ENCODE measurements at places on chromosomes 6 and 20. TPM values are rescaled to one million over a fixed set of nuclear protein-coding genes. Genes with fewer than 3 reads are reported as not detected.

- ATAC-seq, result no peak
These were observed 946.2 kb downstream of the KIF16B start for GRCh38 chr20:15627089-15627488.

DNA sequence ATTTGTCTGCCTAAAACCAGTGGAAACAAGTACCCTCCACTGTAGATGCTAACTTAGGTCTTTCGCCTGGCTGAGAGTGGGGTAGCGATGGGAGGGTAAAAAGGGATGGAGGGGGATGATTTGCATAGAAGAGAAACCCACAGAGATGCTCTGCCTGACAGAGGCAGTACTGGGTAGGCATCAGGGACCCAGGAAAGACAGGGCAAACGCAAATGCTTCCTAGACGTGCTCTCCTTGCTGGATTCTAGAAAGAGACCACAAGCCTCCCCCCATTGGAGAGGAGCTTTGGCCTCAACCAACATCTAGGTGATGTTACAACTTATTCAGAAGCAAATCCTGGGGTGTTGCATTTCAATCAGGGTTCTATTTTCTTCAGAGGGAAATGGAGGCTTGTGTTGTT is 3.2 kb downstream of the OLIG3 start:
- ATAC-seq, result no peak

GRCh38 chr6:66186756-66187155 is 479.7 kb upstream of the EYS start:
- ATAC-seq, result no peak

DNA sequence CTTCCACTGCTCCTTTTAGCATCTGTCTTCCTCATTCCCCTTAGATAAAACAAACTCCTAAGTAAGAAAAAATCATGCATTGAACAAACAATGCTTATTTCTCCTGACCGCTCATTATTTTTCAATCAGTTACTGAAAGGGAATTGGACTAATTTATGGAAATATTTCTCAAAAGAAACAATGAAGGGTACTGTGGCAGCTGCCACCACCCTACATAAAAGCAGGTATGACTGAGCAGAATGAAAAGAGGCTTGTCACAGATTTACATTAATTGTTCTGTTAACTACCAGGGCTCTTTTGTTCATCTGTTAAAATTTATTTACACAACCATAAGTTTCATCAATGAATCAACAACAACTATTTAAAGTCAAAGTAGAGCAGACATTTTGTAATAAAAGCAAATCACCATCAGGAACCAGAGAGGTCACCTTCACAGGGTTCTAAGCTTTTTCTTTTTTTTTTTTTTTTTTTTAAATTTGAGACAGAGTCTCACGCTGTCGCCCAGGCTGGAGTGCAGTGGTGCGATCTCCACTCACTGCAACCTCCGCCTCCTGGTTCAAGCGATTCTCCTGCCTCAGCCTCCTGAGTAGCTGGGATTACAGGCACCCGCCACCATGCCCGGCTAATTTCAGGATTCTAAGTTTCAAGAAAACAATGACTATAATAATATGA is 204.0 kb downstream of the PTPRK start:
- ATAC-seq, result no peak

- no peak for ATAC-seq
These were observed 13.3 kb downstream of the ELOVL5 start for GRCh38 chr6:53335224-53335994.

GRCh38 chr6:45758787-45759471 is 256.7 kb downstream of the CLIC5 start:
- no peak for ATAC-seq

DNA sequence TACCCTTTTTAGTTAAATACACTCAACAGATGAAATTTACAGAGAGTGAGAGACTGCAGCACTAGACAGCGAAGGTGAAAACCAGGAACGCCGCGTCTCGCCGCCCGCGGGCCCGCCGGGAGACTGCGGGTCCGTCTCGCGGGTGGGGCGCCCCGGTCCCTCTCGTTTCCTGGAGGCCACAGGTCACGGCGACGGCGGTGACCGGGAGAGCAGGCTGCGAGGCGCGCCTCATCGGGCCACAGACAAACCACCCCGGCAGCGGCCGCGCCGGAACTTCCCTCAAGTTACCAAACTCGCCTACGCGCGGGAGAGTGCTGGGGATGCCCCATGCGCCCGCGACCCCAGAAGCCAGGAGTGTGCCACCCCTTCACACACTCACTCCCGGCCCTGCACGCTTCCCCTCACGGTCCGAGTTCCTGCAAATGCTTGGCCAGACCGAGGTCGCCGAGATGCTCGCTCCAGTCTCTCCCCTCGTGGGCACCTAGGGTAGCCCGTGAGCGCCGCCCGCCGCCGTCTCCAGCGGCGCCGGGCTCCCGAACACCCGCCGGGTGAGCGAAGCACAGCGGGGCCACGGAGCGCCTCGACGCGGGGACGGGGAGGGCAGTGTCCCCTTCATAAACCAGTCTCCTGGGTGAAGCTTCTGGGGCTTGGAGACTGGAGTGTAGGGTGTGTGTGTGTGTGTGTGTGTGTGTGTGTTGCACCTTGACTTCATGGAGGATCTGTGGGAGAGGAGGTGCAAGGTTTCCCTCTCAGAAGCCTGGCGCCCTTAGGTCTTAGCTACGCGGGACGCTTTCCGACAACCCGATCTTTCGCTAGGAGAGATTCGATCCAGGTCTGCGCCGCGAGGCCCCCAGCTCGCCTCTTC is 1.4 kb downstream of the BACH2 start:
- ATAC-seq, result peak; percentile 28

DNA sequence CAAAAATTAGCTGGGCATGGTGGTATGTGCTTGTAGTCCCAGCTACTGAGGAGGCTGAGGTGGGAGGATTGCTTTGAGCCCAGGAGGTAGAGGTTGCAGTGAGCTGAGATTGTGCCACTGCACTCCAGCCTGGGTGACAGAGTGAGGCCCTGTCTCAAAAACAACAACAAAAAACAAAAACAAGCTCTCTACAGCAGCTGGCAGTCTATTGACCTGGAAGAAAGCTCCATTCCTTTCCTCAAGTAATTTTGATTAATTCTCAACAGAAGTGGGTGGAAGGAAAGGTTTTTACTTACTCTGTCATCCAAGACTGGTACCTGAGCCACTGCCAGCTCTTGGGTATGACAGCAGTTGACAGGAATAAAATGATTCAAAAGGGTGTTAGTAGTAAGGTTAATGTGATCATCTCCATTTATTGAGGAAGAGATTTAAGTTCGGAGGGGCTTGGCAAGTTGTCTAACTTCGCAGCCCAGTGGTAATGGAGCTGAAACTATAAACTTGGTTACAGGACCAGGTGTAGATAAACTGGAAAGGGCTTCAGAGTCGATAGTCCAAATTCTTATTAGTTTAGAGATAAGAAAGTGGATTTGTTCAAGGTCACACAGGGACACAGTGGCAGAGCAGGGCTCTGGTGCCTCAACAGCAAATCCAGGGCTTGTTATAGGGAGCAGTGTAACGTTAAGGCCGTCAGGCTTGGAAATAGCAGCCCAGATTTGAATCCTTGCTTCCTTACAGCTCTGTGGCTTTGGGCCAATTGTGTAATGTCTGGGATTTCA is 14.8 kb downstream of the SRSF3 start:
- no peak for ATAC-seq

DNA sequence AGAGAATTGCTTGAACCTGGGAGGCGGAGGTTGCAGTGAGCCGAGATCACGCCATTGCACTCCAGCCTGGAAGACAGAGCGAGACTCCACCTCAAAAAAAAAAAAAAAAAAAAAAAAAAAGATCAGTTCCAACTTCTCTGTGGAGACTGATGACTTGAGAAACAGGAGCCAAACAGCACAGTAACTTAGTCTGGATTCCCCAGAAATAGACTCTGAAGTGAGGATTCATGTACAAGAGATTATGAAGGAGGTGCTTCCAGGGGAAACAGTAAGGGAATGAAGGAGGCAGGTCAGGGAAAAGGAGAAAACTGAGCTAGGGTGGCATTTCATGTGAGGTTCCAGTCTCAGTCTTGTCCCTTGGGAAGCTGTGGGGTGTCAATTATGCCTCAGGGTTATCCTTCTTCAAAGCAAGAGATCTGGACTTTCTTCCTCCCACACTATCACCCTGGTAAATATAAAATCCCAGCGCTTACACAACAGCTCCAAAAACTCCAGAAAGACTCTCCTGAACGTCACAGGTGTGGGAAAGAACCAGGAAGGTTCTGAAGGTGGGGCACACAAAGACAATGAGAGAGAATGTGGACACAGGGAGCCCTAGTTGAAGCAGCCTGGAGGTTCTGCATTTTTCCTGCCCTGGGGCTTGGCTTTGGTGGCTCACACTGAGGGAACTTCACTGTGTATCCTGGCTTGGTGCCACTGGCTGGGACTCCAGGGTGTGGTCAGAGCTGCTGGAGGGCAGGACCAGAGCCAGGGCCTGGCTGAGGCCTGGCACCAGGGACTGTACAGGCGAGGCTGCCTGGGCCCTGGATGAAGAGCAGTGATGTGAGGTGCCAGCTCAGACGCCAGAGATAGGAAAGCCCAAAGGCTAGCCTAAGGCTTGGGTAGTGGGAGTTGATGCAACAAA is 46.8 kb downstream of the PCNA start:
- ATAC-seq, result peak; percentile 92

DNA sequence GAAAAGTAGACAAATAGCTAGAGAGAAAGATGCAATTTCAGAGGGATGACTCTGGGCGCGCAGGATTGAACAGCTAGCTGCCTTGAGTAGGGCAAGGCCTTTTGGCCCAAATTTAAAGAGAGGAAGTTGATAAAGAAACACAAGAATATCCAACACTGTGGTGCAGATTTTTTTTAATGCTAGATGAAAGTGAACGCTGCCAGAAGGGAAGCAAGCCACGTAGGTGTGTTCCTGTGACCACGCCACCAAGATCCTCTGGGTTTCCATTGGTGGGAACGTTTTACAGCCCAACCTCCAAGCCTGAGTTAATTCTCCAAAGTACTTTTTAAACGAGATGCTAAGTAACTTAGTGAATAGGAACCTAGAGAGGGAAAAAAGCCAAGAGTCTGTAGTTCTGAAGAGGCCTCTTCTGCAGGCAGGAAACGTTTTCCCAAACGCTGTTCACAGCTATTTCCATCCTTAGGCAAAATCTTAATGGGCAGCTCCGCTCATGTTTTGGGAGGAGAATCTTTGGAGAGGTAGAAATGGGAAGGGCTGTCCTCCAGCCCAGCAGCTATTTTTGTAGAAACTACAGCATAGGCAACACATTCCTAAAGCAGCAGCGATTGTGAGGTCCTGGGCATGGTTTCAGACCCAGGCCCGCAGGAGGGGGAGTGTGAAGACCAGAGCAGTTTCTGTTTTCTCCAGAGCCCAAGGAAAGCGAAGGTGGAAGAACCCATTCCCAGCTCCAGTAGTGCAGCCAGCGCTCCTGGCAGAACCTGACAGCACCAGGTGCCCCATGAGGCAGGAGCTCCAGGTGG is 8.2 kb downstream of the LY86 start:
- no peak for ATAC-seq

DNA sequence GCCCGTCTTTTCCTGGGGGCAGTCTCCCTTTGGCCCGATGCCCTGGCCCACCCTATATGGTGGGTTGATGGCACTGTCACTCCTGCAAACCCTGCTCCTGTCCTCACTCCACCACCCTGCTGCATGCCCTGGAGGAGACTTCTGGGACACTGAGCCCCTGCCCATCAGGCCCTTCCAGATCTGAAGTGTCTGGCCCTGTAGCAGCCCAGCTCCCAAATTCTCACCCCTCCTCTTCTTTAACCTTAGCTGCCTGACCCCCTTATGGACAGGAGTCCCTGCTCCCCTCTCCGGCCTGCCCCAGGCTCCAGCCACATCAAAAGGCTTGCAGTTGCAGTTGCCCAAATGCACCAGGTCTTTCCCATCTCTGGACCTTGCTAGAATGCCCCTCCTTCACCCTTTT is 20.8 kb upstream of the SLC32A1 start:
- no peak for ATAC-seq

The LRRN4 gene
- total RNA-seq, result not detected

The GRM1 gene
- not detected for total RNA-seq

The SNX9 gene
- 68.3 TPM for total RNA-seq

The SLC22A3 gene
- 31.0 TPM for total RNA-seq

The GLP1R gene
- not detected for total RNA-seq

The MCCD1 gene
- not detected for total RNA-seq

The HELZ2 gene
- total RNA-seq, result 20.9 TPM

The NKAIN2 gene
- 3.2 TPM for total RNA-seq

The FOXQ1 gene
- total RNA-seq, result 7.0 TPM
